ENCODE measurements at places on chromosomes 7 and 10. TPM values are rescaled to one million over a fixed set of nuclear protein-coding genes. Genes with fewer than 3 reads are reported as not detected.

OR6B1 gene
- total RNA-seq = not detected

DNA sequence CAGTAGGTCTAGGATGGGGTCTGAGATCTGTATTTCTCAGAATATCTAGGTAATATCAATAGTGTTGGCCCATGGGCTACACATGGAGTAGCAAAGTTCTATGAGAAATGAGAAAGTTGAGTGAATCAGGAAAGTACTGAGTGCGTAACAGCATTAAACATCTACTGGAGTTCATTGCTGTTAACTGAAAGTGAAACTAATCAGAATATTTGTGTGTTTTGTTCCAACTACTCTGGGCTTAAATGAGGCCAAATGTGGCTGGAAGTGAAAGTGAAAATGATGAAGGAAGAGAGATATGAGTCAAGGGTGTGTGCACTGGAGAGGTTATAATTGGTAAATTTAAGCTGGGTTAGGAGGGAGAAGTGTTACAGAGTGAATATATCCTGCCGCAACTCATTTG, 46.5 kb downstream of the TMEM106B start:
- no peaks in the 10 kb centered on the region for H3K4me1 ChIP-seq
- H3K27me3 ChIP-seq = no peaks in the 10 kb centered on the region
- no peak overlapping the region for H3K27ac ChIP-seq
- H3K36me3 ChIP-seq = no peaks in the 10 kb centered on the region
- peak overlapping the region; percentile 19 for H3K4me3 ChIP-seq
- no peak for DNase-seq

DNA sequence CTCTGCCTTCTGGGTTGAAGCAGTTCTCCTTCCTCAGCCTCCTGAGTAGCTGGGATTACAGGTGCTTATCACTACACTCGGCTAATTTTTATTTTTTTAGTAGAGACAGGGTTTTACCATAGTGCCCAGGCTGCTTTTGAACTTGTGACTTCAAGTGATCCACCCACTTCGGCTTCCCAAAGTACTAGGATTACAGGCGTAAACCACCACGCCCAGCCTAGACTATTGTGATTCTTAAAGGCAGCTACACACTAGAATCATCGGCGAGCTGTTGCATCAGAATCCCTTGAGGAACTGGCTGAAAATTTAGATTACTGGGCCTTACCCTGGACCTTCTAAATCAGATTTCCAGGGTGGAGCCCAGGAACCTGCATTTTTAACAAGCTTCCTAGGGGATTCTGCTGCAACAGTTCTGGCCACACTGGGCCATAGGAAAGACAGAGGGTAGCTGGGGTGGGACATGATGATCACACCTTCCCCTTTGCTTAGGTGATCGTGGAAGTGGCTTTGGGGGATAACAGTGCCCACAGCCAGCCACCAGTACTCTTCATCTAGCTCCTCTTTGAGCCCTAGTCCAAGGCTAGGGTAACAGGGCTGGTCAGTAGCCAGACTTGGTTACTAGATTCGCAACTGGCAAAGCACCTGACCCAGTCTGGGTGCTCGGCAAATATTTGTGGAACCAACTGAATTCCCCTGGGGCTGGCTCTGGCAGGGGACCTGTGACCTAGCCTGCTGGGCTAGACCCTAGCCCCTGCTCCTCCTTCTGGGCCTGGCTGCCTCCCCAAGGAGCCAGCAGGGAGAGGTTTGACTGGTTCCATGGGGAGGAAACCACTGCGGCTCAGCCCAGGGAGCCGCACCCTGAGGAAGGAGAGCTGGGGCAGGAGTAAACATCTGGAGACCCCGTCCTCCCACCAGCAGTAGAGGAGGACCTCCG, 67.1 kb upstream of the DUSP5 start:
- no peak overlapping the region for H3K27ac ChIP-seq
- no peaks in the 10 kb centered on the region for H3K27me3 ChIP-seq
- no peak overlapping the region for H3K4me3 ChIP-seq
- H3K36me3 ChIP-seq = no peaks in the 10 kb centered on the region
- no peaks in the 10 kb centered on the region for H3K4me1 ChIP-seq
- DNase-seq = no peak

- no peak for DNase-seq
- no peak overlapping the region for H3K27ac ChIP-seq
- no peaks in the 10 kb centered on the region for H3K27me3 ChIP-seq
- H3K4me1 ChIP-seq = no peaks in the 10 kb centered on the region
- no peak overlapping the region for H3K4me3 ChIP-seq
- H3K36me3 ChIP-seq = no peaks in the 10 kb centered on the region
Observed at GRCh38 chr10:48587101-48587500, 17.8 kb downstream of the ARHGAP22 start.

DNA sequence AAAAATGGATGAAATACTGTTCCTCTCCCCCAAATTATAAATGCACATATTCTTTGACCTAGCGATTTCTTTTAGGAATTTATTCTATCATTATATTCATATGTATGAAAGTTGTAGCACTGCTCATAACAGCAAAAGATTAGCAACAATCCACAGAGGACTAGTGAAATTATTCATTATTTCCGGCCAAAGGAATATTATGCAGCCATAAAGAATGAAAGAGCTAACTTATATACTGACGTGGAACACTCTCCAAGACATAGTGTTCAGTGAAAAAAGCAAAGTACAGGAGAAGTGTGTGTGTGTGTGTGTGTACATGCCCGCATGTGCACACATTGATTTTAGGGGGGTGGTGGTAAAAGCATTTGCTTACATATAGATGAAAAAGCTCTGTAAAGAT, 23.3 kb downstream of the MMS19 start:
- no peak overlapping the region for H3K4me3 ChIP-seq
- H3K27me3 ChIP-seq = no peaks in the 10 kb centered on the region
- no peaks in the 10 kb centered on the region for H3K4me1 ChIP-seq
- H3K27ac ChIP-seq = no peak overlapping the region
- no peak for DNase-seq
- H3K36me3 ChIP-seq = peaks cover 53% of the 10 kb centered on the region

DNA sequence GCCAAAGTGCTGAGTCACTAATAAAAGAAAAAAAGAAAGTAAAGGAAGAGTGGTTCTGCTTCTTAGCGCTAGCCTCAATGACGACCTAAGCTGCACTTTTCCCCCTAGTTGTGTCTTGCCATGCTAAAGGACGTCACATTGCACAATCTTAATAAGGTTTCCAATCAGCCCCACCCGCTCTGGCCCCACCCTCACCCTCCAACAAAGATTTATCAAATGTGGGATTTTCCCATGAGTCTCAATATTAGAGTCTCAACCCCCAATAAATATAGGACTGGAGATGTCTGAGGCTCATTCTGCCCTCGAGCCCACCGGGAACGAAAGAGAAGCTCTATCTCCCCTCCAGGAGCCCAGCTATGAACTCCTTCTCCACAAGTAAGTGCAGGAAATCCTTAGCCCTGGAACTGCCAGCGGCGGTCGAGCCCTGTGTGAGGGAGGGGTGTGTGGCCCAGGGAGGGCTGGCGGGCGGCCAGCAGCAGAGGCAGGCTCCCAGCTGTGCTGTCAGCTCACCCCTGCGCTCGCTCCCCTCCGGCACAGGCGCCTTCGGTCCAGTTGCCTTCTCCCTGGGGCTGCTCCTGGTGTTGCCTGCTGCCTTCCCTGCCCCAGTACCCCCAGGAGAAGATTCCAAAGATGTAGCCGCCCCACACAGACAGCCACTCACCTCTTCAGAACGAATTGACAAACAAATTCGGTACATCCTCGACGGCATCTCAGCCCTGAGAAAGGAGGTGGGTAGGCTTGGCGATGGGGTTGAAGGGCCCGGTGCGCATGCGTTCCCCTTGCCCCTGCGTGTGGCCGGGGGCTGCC, at the start of gene IL6:
Gene IL6 (plus strand): TSS at position 294 of the 807 bp plus-strand sequence. CDS start 63 bp downstream, at position 357.
- peaks cover 21% of the 10 kb centered on the region for H3K4me1 ChIP-seq
- no peaks in the 10 kb centered on the region for H3K36me3 ChIP-seq
- peak within 1 kb of the TSS; percentile 75 for H3K4me3 ChIP-seq

ARMC3 gene
- not detected for total RNA-seq

GSAP gene
- total RNA-seq = 19.6 TPM

All from thoracic aorta (tissue), 2 donors.